Stimulated activated CD8-positive, alpha-beta memory T cell treated with anti-CD3 and anti-CD28 coated beads, Interleukin-2, amount 100 ng/mL, for 1 hour (primary cell): ENCODE measurements at places on chromosomes 11 and 22.

- no peak for DNase-seq
These were observed 107.5 kb downstream of the NXPE2 start for GRCh38 chr11:114785820-114786219.

DNA sequence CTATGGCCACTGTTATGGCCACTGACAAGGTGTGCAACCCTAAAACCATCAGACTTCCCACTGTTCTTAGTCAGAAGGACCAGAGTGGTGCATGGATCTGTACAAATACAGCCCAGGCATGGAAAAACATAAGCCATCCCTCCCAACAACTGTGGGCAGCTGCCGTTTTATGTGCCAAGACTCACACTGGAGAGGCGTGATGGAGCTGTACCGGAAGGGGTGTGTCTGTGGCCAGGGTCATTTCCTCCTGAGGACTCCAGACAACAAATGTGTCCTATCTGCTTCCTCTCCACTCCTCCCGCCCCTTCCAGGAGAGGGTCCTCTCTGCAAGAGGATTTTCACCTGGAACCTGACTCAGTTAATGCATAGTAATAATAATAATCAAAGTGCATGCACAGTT, 29.5 kb downstream of the KCNJ1 start:
- no peak for DNase-seq

- DNase-seq = no peak
These were observed 29.5 kb downstream of the SLC22A12 start for GRCh38 chr11:64620381-64620971.

DNA sequence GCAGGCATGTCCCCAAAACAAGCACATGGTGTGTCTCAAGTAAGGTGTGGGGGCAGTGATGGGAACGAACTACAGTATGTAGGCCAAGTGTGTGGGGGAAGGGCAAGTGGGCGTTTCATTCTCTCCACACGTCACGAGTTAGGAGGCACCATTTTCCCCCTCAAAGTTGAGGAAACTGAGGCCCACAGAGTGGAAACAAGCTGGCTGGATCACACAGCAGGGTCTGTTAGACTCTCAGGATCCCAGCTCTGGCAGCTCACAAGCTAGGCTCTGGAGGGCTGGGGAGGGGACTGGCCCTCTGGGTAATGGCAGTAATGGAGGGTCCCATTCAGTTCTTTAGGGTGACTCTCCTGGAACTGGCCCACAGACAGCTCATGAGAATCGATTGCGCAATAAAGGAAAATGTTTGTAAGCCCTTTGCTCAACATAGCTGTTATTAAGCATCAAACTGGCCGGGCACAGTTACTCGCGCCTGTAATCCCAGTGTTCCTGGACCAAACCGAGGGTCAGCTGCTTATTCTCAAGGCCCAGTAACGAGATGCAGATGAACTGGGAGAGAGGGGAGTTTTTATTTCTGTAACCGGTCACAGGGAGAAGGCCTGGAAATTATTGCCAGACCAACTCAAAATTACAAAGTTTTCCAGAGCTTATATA, 24.1 kb upstream of the TUB start:
- no peak for DNase-seq

GRCh38 chr11:61512435-61512834, 3.9 kb downstream of the LRRC10B start:
- DNase-seq = no peak

GRCh38 chr11:72237112-72237931, 6.7 kb downstream of the PHOX2A start:
- no peak for DNase-seq
